ENCODE measurements at places on chromosomes 3 and 15.

DNA sequence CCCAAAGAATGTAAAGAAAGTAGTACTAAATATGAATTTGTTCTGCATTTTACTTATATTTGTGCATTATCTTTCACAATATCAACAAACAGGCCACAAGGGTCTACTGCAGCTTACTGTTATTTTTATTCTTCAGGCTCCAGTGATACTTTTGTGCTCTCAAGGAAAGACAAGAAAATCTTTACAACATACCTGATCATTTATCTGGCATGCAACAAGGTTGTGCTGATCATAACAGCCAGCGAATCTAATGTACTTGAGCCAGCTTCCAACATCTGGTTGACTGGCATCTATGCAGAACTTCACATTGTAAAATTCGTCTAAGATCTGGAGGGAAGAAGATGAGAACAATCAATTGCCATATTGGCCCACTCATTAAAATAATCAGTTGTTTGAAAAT lies 520.0 kb downstream of the MECOM start:
- DNase-seq: no peak

GRCh38 chr3:125105116-125105515 lies 49.3 kb upstream of the HEG1 start:
- DNase-seq: no peak

DNA sequence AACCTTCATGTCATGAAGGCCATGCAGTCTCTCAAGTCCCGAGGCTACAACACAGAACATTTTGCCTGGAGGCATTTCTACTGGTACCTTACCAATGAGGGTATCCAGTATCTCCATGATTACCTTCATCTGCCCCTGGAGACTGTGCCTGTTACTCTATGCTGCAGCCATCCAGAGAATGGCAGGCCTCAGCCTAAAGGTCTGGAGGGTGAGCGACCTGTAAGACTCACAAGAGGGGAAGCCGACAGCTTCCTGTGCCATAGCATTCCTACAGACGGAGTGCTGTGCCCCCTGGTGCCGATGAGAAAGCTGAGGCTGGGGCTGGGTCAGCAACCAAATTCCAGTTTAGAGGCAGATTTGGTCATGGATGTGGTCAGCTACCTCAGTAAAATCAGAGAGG lies 51.3 kb upstream of the CADPS start:
- DNase-seq: no peak

GRCh38 chr3:178139116-178139515 lies 397.1 kb upstream of the KCNMB2 start:
- DNase-seq: no peak

GRCh38 chr3:149917124-149917667 lies 53.5 kb downstream of the PFN2 start:
- DNase-seq: no peak

DNA sequence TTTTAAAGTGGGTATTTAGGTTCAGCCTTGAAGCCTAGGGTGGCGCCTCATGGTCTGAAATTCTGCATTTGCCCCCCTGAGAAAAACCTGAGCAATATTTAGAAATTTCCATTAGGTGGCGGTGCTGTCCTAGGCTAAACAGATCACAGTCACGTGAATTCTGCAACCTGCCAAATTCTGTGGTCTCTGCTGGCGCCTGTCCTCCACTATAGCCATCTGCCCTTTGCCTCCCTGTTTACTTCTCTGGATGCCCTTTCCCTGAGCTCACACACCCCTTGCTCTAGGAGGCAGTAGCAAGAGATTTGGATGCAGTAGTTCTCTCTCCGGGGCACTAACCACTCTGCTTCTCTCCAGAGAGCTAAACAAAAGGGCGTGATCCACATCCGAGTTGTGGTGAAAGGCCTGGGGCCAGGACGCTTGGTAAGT lies 9.1 kb downstream of the MRPS11 start:
- DNase-seq: peak; percentile 69

DNA sequence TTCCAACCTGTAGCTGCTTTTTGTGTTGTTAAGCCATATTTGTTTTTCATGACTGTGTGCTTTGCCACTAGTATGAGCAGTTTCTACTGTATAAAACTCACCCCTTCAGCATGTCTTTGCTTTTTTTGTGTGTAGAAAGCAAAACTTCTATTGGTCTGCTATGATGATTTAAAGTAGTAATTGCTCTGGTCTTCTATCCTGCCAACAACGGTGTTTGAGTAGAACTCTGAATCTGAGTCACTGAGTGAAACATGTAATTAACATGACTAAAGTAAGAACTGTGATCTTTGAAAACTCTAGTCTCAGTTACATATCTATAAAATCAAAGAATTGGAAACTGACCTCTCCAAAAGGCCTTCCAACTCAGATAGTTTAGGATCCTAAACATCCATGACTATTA lies 133.6 kb downstream of the TPRG1 start:
- no peak for DNase-seq
